ENCODE measurements at places on chromosomes 6 and 20.

DNA sequence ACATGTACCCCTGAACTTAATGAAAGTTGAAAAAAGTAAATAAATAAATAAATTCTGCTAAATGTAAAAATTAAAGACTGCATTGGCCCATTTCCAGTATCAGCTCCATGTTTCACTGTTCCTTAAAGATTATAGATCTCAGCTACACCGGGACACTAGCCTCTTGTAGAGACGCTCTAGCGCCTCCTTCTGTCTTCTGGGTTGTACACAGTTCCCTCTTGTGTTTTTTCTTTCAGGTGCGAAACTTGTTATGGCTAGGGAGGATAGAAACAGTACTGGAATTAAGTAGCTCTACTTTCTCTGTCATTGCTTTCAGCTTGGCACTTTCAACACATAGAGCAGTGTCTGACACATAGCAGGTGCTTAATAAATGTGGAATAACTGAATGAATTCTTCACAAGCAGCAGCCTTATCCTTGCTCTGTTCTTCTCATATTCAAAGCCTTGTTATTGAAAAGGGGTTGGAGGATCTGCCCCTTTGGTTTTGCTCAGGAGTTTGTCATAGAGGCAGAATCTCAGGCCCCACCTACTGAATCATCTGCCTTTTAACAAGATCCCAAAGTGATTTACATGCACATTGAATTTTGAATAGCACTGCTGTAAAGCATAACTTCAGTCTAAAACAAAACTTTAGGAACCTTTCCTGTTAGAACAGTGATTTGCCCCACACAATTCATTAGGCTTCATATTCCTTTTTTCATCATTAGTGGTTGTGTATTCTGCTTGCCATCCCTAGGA, 92.3 kb downstream of the FIG4 start:
- H3K4me1 ChIP-seq: no peaks in the 10 kb centered on the region
- peaks cover 21% of the 10 kb centered on the region for H3K36me3 ChIP-seq
- no peaks in the 10 kb centered on the region for H3K27me3 ChIP-seq
- no peak for DNase-seq
- no peak overlapping the region for H3K27ac ChIP-seq
- no peak overlapping the region for H3K4me3 ChIP-seq

DNA sequence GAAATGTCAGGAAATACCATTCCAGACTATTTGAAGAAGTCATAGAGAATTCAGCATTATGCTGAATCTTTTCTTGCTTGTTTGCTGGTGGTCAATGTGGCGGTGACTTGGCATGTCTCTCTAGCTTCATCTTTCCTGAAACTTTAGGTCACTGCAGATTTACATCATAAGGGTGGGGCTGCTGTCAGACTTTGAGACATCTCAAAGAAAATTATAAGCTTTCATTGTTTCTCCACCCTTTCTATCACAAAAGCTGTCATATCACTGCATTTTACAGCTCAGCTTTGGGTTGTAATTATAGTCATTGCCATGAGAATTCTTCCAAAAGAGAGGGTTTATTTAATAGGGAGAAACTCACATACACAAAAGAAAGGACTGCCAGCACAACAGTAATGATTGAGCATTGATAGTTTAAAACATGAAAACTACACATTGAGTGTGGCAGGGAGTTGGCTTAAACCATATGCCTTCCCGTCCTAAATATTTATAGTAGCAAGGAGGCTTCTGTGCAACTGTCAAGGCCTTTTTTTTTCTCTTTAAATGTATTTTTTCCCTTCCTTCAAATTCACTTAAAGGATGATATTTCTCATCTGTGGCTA, 44.7 kb upstream of the LRRC1 start:
- no peaks in the 10 kb centered on the region for H3K36me3 ChIP-seq
- DNase-seq: no peak
- no peak overlapping the region for H3K27ac ChIP-seq
- H3K27me3 ChIP-seq: no peaks in the 10 kb centered on the region
- H3K4me3 ChIP-seq: no peak overlapping the region

DNA sequence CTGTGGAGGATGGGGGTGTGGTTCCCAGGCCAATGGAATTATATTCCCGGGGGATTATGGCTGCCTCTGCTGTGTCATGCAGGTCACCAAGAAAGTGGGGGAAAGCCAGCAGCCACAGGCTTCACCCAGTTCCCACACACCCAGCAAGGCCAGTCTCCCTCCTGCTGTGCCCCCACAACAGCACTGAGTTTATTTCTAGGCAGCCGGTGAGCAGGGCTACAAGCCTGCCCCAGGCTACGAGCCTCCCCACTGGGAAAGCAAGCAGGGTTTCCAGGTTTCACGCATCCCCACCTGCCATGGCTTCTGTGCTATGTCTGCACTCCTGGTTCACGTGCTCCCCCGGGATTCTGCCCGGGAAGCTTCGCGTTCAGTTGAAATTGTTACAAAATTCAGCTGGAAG, 72.6 kb downstream of the ERMARD start:
- H3K4me1 ChIP-seq: no peaks in the 10 kb centered on the region
- H3K4me3 ChIP-seq: no peak overlapping the region
- peaks cover 2% of the 10 kb centered on the region for H3K27me3 ChIP-seq
- H3K27ac ChIP-seq: no peak overlapping the region
- no peak for DNase-seq

- peaks cover 31% of the 10 kb centered on the region for H3K4me1 ChIP-seq
- no peak overlapping the region for H3K27ac ChIP-seq
- peaks cover 3% of the 10 kb centered on the region for H3K36me3 ChIP-seq
- H3K4me3 ChIP-seq: no peak overlapping the region
Measured at GRCh38 chr20:63577317-63577894, 3.4 kb upstream of the HELZ2 start.

DNA sequence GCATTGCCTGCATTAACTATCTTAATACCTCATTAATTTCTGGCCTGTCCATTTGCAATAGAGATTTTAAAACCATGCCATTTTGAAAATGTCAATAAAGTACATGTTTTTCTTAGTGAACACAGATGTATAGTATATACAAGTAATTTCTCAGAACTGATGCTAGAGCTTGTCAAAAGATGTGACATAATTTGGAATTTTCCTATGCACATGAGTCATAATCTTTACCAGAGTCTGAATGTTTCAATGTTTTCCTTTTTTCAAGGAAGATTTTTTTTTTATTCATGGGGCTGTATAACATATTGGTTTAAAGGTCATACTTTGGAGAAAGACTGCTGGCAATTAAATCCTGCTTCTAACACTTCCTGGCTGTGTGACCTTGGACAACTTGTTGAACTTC, 1347.5 kb upstream of the ADGRB3 start:
- no peaks in the 10 kb centered on the region for H3K4me1 ChIP-seq
- DNase-seq: no peak
- H3K27ac ChIP-seq: no peak overlapping the region
- no peaks in the 10 kb centered on the region for H3K36me3 ChIP-seq

GRCh38 chr20:62537649-62538292, 62.0 kb upstream of the GATA5 start:
- no peak overlapping the region for H3K27ac ChIP-seq
- DNase-seq: no peak
- no peak overlapping the region for H3K4me3 ChIP-seq
- no peaks in the 10 kb centered on the region for H3K36me3 ChIP-seq
- no peaks in the 10 kb centered on the region for H3K4me1 ChIP-seq
- H3K27me3 ChIP-seq: no peaks in the 10 kb centered on the region

Measured in CD4-positive, alpha-beta T cell (primary cell).